ENCODE measurements at places on chromosomes 2 and 18.

GRCh38 chr18:11654736-11655605 is 34.1 kb upstream of the GNAL start:
- no peak for DNase-seq

DNA sequence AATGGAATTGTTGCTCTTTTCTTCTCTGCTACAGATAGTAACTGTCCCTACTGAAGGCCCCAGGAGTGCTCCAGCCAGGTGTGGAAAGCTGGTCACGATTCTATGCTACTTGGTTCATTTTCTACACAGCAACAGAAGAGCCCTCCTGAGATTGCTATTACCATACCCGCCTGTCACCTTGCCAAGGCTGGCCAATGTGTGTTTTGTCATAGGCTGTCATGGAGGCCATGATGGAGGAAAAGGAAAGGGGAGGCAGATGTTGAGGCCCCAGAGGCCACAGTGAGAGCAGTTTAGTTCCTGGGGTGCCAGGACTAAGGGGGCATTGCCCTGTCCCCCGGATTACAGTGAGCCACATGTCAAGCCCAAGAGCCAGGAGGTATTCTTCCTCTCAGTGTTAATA is 952 bp downstream of the ELMOD3 start:
- no peak for DNase-seq

- no peak for DNase-seq
Measured at GRCh38 chr2:159515441-159515840, 100.9 kb downstream of the BAZ2B start.

- no peak for DNase-seq
Measured at GRCh38 chr2:128196026-128196425, 105.0 kb downstream of the UGGT1 start.

DNA sequence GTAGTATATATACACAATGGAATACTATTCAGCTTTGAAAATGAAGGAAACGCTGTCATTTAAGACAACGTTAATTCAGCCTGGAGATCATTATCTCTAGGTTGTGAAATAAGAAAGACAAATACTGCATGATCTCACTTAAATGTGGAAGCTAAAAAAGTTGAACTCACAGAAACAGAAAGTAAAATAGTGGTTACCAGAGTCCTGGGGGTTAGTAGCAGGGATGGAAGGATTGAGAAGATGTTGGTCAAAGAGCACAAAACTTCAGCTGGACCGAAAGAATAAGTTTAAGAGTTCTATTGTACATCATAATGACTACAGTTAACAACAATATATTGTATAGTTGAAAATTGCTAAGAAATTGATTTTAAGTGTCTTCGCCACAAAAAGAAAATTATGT is 670.3 kb downstream of the NR4A2 start:
- no peak for DNase-seq

DNA sequence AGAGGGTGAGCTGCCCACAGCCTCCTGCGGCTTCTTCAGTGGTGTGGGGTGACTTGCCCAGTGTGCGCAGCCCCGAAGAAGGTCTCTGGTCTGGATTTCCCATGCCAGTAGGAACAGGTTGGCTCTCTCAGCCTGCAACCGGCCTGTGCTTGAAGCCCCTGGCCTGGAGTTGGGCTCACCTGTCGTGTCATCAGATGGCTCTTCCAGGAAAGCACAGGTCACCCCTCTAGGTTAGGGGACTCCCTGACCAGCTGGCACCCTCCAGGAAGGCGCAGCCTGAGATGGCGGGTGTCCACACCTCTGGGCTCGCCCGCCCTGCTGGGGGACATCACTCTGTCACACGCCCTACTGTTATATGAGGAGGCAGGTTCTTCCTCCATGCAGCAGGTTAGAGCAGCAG is 179.8 kb downstream of the SEPTIN10 start:
- no peak for DNase-seq

- DNase-seq: no peak
Measured at GRCh38 chr2:119408221-119408619, 23.4 kb upstream of the TMEM37 start.

DNA sequence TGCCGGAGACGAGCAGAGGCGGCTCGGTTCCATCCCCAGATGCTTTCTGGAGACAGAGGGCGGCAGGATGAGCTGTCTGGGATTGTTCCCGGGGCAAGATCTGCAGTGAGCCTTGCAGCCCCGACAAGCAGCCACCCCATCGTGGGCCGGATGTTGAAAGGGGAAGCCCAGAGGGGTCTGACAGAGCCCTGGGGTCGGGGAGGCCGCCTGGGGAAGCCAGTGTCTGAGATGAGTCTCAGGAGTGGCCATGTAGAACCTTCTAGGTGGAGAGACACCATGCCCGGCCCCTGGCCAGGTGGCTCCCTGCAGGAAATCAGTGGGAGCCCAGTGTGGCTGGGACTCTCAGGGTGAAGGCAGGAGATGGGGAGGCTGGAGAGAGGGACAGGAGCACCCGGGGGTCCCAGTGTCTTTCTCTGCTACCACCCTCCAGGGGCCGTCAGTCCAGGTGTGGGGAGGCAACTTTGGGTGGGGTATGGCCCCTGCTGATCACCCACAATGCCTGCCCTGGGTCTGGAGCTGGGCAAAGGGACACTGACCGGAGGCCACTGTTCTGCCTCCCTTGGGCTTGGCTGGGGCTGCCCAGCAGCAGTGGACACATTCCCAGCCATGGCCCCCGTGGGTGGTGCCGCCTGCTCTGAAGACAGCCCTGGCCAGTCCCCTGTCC is 128.3 kb upstream of the HS6ST1 start:
- no peak for DNase-seq

GRCh38 chr2:108625186-108625827 is 91.0 kb downstream of the LIMS1 start:
- no peak for DNase-seq

DNA sequence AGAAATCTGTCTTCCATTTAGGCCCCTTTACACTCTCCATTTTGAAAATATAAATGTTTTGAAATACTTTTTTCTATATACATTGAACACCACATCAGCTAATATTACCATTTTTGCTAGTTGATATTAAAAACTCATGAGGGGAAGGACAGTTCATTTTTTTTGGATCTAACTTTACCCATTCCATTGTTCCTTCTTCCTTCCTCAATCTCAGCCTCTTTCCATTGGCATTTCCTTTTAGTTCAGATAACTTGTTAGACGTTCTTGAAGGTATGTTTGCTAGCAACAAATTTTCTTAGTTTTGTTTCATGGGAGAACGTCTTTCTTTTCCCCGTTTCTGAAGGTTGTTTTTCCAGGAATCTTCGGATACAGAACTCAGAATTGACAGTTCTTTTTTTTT is 759.0 kb downstream of the SOCS6 start:
- DNase-seq: no peak

DNA sequence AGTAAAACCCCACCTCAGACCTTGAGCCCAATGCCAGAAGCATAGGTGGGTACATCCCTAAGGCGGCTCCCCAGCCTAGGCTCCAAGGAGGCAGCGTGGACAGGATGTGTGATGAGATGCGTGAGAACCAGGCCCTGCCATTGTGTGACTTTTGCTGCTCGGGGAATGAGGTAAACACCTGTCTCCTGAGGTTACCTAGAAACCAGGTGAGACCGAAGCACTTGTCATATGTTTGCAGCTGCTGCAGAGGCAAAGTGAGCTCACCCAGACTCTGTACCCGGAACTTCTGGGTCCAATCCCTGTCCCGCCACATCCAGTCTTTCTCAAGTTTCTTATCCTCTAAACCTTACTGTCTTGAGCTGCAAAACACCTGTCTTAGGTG is 3.4 kb downstream of the FBLN7 start:
- no peak for DNase-seq

- DNase-seq: no peak
Measured at GRCh38 chr2:102261467-102262135, 49.8 kb upstream of the IL1RL1 start.

DNA sequence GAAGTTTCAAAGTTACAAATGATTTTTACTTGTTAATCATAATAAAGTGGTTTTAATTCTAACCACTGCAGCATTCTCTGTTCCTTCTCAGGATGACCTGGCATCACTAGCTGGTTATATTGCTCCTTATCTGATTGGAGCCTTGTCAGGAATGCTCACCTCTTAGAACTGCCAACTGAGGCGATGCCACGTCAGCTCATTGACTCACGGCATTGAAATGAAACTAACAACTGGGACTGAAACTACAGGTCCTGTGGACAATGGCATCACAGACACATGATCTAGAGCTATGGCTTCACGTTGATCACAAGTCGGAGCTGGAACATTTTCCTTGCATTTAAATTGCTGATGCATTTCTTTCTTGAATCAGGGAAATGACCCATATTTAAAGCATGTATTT is 54.9 kb upstream of the MAP2 start:
- DNase-seq: no peak

DNA sequence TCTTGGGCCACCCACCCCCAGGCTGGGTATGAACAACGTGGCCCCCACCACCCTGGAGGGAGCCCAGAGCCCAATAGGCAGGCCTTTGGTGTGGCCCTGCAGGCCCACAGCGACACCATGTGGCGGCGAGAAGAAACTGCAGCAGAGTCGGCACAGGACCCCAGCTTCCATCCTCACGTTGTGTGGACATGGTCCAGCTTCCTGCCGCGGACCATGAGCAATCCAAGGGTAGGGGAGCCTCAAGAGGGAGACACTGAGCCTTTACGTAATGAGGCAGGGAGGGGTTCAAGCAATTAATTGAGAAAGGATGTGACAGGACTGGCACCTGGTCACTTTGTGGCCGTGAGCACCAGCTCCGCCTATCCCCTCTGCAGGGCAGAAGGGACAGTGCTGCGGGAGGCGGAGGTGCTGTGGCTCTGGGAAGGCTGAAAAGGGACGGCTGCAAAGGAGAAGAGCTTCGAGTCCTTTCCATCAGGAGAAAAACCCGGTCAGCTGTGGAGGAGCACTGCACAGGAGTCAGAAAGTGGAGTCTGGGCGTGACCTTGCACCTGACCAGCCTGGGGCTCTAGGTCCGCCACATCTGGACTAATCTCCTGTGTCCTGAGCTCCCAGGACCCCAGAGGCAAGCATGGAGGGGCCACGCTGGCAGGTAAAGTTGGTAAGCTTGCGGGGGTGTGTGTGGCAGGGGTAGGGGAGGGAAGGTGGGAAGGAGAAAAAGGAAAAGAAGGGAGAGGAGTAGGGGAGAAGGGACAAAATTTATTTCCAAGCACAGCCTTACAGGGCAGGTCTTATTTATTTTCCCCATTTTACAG is 44.9 kb downstream of the TMEM37 start:
- DNase-seq: no peak

DNA sequence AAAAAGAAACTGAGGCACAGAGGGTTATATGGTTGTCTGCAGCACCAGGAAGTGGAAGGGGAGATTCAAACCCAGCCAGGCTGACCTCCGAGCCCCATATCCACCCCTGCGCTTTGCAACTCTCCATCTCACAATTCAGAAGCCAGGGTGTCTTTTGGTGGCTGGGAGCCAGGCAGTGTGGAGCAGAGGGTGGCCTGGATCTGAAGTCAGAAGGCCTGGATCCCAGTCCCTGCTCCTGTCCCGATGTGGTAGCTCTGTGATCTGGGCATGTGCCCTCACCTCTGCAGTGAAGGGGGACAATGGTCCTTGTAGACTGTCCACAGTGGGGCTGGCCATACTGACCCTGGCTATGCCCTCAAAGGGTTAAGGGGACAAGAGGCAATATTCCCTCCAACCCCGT is 57.0 kb downstream of the CIB4 start:
- DNase-seq: no peak

DNA sequence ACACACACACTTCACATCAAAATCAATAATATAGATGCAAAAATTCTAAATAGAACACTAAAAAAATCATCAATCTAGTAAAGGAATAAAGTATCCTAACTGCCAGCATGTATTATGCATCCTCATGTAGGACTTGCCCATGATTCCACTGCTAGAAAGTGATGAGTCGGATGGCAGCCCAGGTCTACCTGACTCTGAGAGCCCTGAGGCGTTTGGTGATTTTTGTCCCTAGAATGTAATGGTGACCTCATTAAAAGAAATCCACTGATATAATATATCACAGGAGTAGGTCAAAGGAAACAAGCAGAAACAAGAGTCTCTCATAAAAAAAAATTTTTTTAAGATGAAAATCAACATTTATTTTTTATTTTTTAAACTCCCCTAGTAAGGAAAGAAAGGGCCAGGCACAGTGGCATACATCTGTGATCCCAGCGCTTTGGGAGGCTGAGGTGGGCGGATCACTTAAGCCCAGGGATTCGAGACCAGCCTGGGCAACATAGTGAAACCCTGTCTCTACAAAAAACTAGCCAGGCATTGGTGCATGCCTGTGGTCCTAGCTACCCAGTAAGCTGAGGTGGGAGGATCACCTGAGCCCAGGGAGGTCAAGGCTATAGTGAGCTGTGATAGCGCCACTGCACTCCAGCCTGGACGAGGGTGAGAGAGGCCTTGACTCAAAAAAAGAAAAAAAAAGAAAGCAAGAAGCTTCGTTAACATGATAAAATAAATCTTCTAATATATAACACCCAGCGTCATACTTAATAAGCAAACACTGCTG is 24.4 kb upstream of the ACTG2 start:
- DNase-seq: no peak

- DNase-seq: no peak
Measured at GRCh38 chr18:78165525-78165924, 814.1 kb upstream of the SALL3 start.

DNA sequence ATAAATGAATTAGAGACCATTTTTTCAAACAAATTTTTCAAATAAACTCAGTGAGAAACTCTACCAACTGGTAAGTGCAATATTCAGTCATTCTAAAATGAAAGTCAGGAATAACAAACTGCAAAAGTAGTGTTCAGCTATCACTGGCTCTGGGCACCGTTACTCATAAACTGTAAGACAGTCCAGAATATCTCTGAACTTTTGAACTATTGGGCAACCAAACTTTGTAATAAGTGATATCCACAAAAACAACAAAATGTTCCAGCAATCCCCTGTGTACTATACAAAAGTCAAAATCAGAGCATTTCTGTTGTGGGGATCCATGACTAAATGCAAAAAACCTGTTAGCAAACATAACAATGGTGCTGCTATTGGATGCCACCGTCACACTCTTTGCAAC is 56.3 kb downstream of the SLC25A12 start:
- no peak for DNase-seq

DNA sequence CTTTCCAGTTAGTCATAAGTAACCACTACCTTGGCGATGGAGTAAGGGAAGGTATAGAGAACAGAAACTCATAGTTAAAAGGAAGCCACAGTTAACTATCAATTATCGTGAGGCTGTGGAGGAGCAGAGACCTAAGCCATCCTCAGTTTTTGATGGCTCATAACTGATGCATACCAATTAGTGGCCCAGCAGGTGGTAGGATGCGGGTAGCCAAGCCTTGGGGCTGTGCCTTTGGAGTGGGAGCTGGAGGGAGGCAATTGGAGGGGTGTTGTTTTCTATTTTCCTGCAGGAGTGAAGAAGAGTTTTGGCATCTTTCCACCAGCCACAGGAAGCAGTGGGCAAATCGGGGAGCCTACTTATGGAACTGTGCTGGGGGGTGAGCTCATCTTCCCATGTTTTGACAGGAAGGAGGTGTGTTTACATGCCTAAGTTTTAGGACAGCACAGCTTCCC is 194.8 kb downstream of the TPGS2 start:
- no peak for DNase-seq

DNA sequence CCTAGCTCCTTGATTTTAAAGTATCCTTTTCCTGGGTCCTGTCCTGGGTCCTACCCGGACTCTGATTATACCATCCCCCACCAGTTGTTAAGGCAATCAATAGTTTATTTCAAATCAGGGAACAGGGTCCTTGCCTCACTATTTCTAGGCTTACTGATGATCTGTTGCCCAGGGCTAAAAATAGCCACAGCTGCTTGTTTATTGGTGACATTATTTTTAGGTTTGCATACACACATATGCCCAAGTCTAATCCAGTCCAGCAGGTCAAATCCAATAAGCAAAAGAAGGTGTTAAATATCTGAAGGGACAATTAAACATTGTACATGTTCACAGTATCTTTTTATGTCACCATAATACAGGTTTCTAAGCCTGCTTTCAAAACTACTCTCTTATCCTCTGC is 66.0 kb downstream of the RAB10 start:
- DNase-seq: no peak

- DNase-seq: no peak
Measured at GRCh38 chr18:40866013-40866645, 1088.9 kb upstream of the PIK3C3 start.
